ENCODE measurements at places on chromosomes 7 and 10.
A peak's percentile ranks its signal among the peaks of the same experiment; 100 is the strongest.

GRCh38 chr7:77542409-77542808 lies 5.3 kb downstream of the PTPN12 start:
- no peak for DNase-seq

- DNase-seq, result peak; percentile 34
These were observed 154.0 kb downstream of the CCDC3 start for GRCh38 chr10:12847361-12847975.

- DNase-seq, result no peak
These were observed 151.6 kb upstream of the CACNA2D1 start for GRCh38 chr7:82595176-82595575.

DNA sequence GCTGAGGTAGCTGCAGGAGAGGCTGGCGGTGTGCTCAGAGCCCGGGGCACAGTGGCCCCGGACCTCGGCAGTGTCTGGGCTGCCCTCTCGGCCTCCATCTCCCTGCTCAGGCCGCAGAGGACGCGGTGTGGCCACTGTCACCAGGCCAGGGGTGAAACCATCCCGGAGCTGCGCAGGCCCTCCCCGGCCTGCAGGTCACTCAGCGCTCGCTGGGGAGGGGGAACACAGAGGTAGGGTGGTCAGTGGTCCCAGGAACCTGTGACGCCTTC lies 49.8 kb upstream of the DAGLB start:
- no peak for DNase-seq

DNA sequence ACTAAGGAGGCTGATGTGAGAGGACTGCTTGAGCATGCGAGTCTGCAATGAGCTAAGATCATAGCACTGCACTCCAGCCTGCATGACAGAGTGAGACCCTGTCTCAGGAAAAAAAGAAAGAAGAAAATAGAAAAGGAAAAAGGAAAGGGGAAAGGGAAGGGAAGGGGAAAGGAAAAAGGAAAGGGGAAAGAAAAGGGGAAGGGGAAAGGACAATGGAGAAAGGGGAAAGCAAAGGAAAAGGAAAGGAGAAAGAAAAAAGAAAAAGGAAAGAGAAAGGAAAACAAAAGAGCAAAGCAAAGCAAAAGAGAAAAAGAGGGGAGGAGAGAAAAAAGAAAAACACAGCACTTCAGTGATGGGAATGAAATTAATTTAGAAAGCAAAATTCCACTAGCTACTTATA lies 179.3 kb downstream of the SRPK2 start:
- DNase-seq, result no peak

DNA sequence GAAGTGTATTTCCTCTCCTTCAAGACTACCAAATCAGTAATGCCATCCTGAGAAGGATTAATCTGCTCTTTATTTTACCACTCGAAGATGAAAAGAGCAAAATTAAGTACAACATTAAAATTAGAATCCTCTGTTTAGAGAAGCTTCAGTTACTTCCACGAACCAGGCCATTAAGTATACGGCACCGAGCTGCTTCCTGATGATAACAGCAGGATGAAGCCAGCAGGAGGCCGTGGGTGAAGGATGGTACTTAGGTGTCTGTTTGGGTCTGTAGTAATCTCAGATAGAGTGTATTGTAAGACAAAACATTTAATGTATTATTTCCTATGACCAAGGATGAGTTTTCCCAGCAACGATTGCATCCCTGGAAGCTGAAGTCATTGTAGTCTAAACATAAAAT lies 362.8 kb downstream of the SFMBT2 start:
- DNase-seq, result no peak

GRCh38 chr7:91566402-91566732 lies 302.1 kb downstream of the FZD1 start:
- DNase-seq, result no peak

- no peak for DNase-seq
These were observed 294.7 kb downstream of the C7orf25 start for GRCh38 chr7:42617071-42617765.

DNA sequence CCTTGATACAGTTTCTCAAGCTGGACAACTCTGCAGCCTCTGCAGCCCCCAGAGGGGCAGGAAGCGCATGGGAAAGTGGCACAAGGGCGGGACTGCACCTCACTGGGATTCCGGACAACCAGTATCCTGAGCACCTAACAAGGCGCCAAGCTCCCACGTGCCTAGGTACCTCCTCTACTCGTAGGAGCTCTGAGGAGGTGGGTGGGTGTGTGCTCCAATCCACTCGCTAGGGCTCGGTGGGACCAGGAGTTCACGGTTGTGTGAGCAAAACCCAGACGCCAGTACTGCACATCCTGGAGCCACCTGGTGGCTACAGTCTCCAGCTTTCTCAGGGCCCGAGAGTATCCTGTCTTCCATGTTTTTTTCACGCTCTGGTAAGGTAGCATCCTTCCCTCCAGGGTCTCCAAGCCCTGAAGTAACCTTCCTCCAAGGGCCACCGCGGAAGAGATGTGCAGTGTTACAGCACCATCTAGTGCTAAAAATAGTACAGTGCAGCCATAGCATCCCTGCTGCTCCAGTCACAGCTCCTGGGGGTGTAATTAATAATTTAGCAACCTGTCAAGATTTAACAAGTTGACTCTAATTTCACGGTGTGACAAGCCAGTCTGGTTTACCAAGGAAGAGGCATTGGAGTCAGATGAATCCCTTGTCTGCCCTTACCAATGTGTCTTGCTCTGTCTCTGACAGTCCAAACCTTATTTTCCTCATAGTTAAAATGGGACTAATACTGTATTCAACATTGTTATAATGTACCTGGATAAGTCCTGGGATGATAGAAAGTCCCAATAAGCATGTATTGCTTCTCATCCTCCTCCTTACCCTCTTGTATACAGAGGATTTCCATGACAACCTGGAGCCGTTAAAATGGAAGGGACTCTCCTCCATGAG lies 70.4 kb downstream of the HERPUD2 start:
- peak; percentile 48 for DNase-seq

DNA sequence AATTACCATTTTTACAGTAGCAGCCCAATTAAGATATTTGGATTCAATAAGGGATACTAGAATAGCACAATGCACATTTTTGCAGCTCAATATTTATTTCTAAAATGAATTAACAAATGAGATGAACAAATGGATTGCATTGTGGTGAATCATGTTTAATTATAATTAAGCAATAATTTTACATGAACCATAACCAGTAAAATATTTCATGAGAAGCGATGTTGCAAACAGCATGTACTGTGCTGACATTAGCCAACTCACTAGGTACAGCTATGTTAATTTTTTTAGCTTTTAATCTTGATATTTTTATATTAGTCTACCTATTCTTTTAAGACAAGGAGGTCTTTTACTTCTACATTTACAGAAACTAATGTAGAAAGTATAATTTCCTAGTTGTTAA lies 399.1 kb upstream of the AKR1E2 start:
- no peak for DNase-seq

GRCh38 chr10:124353896-124354295 lies 64.8 kb downstream of the OAT start:
- no peak for DNase-seq

GRCh38 chr7:50738932-50739331 lies 43.8 kb downstream of the GRB10 start:
- no peak for DNase-seq

DNA sequence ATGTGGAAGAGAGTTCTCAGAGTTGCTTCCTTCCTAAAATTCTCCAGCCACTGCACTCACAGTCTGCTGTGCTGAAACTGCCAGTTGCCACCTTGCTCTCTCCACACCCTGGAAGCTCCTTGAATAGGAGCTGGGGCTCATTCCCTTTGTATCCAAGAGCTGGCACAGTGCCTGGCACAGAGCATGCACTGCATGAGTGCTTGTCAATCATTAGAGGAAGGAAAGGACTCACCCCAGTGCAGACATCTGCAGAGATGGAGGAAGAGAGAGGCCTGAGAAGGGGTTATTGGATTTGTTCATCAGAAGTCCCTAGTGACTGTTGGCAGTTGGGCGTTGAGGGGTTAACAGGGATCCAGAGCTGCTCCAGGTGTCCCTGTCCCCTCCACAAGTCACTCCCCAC lies 41.7 kb upstream of the DUSP5 start:
- no peak for DNase-seq

DNA sequence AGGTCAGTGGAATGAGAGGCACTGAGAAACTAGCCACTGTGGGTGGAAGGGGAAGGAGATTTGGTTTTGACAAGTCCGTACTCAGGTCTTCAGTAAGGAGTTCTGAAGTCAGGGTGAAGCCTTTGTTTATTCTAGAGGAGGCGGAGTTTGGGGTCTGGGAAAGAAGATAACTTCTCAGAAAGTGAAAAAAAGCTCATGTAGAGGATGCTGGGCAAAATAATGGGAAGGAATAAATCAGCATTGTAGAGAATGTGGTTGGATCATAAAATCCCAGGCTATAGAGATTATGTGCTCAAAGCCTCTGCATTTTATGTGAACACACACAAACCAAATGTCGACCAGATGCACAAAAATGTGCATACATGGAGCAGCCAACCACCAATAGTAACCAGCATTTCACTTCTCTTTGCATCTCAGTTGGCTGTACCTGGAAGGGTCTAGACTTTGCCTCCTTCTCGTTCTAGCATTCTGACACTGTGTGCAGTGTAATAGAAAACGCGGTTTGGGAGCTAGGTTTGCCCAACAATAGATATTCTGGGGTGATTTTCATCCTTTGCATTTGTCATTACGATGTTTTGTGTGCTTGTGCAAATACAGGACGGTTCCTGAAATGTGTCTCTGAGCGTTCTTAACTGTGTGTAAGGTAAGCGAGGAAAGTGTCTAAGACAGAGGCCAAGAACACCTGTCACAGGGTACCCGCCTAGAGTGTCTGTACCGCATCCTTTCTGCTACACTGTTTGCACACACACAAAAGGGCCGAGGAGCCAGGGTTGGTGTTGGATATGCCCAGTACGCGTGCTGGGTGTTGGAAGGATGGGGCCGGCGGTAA lies 603 bp upstream of the HECW1 start:
- DNase-seq, result no peak

DNA sequence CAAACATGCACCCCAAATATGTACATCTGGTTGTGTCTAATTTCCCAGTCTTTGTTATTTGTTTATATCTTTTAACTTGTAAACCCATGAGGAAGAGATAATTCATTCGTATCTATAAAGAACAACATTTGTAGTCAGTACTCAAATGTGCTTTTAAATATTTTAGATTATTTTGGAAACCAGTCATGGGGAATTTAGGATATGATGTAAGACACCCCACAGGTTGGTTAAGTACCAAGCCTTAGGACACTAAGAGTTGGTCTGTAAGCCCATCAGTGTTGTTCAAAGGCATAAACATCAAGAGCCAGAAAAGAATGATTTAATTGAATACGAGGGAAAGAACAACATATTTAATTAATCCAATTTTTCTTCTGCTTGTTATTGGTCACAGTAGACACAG lies 421.1 kb upstream of the SEMA3C start:
- DNase-seq, result no peak
